Fibroblast of mammary gland (primary cell): ENCODE measurements at places on chromosomes 3 and 15.

DNA sequence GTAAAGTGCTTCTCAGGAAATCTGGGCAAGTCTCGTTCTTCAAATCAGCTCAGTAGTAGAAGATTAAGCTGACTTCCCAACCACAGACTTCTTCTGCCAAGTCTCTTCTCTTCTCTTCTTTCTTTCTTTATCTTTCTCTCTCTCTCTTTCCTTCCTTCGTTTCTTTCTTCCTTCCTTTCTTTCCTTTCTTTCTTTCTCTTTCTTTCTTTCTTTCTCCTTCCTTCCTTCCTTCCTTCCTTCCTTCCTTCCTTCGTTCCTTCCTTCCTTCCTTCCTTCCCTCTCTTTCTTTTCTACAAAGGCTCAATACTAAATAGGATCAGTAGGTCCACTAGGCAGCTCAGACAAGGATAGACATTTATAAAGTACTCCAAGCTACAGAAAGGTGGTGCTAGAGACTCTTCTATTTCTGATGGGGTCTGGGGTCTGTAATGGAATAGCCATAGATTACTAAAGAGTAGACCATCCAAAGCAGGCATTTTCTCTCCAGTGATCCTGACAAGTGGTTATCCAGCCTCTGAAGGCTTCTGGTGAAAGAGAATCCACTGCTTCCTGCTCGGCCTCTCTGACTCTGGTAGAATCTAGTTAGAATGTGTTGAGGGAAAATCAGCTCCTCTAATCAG is 100.8 kb downstream of the TPRG1 start:
- DNase-seq, result no peak

DNA sequence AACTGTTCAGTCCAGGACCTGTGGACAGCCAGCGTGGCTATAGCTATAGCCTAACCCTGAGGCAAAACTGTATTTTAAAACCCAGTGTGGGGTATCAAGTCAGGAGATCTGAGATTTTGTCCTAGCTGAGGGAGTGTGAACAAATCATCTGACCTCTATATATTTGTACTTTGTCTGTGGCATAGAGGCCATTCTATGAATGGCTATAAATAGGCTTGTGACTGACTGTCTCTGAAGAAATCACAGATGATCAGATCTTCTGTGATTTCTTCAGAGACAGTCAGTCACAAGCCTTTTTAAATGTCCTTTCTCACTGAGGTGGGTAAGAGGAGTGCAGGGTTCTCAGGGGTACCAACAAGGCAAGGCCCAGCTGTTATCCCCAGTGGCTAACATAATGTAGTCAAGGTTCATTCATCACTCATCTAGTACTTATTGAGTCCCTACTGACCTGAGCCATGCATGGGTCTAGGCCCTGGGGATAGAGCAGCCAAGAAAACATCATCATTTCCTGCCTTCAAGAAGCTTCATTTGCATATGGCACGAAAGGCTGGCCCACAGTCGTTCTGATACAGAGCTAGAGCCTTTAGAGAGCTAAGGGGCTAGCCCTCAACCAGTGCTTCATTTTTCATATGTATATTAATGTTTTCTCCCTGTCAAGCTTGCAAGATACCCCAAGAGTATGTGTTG is 53.3 kb downstream of the TIPARP start:
- peak; percentile 43 for DNase-seq

- no peak for DNase-seq
Measured at GRCh38 chr3:115357456-115357855, 210.4 kb upstream of the ZBTB20 start.

- DNase-seq, result no peak
Measured at GRCh38 chr3:13529196-13530112, 19.5 kb upstream of the FBLN2 start.

DNA sequence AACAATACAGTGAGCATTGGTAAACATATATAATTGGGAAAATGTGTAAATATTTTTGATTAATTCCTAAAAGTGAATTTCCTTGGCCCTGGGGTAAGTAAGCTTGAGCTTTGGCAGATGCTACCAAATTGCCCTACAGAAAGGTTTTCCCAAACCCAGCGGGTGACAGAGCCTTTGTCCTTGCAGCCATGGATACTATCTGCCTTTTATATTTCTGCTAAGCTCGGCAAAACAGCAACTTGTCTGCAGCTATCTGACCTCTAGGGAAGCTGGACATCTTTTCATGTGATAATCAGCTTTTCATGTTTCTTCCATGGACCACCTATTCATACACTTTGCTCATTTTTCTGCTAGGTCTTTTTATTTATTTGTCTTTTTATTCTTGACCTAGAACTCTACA is 64.7 kb upstream of the SEC22A start:
- no peak for DNase-seq

DNA sequence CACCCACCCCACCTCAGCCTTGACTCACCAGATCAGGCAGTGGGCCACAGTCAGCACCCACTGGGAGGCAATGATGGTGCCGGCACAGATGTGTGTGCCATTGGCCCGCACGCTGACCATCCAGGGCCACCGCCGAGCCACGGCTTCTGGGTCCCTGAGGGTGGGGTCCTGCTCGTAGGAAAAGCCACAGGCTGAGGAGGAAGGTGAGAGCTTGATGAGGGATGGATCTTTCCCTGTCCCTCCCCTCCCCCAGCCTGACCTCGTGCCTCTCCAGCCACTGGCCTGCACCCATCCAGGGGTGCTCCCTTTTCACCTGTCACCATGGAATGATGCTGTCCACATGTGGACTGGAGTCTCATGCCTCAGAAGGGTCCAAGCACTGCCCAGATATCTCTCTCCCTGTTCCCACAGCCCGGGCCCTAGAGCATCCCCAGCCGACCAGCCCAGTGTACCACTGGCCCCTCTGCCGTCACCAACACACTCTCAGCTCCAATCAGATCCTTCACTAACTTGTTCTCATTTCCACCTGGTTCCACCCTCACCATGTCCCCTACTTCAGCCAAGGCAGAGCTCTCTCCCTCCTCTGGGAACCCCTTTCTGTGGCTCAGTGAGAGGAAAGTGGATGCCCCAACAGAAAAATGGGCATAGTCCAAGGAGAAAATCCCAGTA is 2.0 kb downstream of the PRSS50 start:
- no peak for DNase-seq

DNA sequence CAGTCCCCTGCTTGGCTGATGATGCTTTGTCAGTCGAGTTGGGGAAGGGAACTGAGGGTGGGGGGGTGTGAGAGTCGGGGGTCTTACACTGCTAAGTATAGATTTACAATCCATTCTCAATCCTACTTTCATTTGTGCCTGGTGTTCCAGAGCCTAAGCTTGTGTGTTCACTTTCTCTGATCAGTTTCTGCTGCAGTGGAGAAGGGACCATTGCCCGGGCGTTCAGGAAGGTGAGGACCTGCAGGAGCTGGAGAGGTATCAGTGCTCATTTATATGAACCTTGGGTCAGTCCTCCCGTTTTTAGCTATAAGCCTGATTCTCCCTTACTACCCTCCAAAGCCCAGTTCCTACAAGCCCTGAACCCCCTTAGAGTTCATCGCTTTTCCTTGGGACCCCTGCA is 41.0 kb upstream of the TRAK1 start:
- no peak for DNase-seq

GRCh38 chr3:135991621-135992020 is 26.1 kb downstream of the PPP2R3A start:
- DNase-seq, result peak; percentile 26

DNA sequence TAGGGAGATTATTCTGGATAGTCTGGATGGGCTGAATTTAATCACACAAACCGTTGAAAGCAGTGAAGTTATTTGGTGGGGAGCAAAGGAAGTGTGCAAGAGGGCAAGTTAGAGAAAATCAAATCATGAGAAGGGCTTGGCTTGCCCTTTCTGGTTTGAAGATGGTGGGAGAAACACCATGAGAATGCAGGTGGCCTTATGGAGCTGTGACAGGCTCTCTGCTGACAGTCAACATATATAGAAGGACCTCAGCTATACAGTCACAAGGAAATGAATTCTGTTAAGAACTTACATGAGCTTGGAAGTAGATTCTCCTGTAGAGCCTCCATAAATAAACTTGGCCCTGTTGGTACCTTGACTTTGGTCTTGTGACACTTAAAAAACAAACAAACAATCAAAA is 72.3 kb downstream of the GMNC start:
- no peak for DNase-seq

DNA sequence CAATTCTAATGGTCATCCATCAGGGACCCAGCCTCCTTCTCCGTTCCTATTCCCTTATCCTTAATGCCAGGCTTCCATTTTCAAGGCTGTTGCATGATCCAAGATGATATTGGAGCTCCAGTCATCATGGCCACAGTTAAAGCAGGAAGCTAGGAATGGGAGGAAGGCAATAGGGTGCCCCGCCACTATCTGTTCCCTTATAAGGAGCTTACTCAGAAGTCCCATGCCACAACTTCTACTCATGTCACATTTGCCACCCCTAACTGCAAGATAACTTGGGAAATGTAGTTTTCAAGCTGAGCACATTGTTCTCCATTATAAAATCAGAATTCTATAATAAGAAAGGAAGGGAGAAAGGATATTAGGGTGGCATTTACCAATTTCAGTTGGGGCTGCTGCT is 38.6 kb upstream of the SPSB4 start:
- no peak for DNase-seq

- no peak for DNase-seq
Measured at GRCh38 chr3:1172644-1173043, 79.8 kb downstream of the CNTN6 start.

- no peak for DNase-seq
Measured at GRCh38 chr15:87874896-87875711, 381.4 kb downstream of the NTRK3 start.

DNA sequence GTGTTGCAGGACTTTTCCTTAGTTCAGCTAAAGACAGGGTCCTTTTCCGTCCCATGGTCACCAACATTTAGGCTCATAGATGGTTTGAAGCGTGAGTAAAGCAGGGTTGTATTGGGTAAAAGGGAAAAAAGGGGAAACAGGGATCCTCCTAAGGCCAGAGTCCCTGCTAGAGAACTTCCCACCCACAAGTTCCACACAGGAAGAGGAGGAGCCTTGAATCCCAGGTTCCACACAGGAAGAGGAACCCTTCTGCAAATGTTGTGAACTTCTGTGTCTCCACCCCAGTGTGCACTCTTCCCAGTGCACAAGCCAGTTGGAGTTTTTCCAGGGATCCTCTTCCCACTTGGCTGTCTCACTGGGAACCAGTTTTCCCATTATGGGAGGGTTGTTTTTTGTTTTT is 27.6 kb upstream of the ATP8B4 start:
- no peak for DNase-seq

GRCh38 chr3:124579641-124580040 is 150.6 kb upstream of the UMPS start:
- no peak for DNase-seq

GRCh38 chr15:62390791-62391640 is 225.9 kb upstream of the C2CD4B start:
- DNase-seq, result peak; percentile 33

- DNase-seq, result peak; percentile 72
Measured at GRCh38 chr3:153768561-153769469, 352.4 kb upstream of the ARHGEF26 start.

- no peak for DNase-seq
Measured at GRCh38 chr3:46829699-46830208, 33.5 kb downstream of the MYL3 start.

DNA sequence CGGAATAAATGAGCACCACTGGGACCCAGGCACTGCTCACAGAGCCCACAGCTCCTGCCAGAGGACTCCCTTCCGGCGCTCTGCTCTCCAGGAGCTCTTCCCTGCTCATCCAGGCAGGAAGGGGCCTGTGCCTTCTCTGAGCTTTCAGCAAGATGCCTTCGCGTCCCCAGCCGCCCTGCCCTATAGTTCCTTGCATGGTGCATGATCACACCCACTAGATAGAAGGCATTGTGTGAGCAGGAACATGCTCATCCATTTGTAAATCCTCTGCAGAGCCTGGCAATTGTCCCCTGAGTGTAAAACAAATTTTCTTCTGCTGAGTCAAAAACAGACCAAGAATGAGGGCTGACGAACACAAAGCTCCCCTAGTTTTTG is 181.6 kb downstream of the MEGF11 start:
- no peak for DNase-seq

DNA sequence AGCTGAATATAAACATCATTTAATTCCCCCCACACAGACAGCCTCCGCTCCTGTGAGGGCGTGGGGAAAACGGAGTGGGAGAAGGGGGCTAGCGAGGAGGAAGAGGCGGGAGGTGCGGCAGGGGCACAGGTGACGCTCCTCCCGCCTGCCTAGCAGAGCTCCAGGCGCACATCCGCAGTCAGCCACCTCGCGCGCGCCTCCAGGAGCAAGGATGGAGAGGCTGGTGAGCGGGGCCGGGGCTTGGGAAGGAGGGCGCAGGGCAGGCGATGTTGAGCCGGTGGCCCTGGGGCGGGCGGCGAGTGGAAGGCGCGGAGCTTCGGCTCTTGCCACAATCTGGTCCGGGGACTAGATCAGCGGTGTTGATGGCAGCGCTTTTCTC is at the start of gene CD200:
CD200 (plus strand) TSS at position 155 of the 379 bp plus-strand sequence; CDS start at position 212, 57 bp downstream.
- DNase-seq, result peak; percentile 16

GRCh38 chr15:27681038-27681437 is 418.1 kb downstream of the OCA2 start:
- no peak for DNase-seq

DNA sequence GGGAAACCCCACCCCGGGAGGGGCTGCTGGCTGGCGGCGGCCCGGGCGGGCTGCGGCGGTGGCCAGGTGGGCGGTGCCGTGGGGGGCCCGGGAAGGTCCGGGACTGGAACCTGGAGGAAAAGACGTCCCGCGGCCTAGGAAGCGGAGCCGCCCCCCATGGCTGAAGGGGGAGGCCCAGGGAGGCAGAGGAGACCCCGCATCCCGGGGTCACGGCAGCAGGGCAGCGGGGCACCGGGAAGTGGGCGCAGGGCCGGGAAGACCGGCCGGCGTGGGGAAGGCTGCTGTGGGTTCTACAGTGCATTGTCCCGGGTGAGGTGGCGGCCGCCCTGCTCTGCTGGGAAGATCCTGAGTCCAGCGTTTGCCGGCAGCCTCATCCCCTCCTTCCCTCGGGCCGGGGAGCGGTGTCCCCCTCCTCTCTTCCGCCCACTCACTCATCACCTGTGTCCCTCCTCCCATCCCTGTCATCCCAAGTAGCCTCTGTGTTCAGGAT is 525 bp upstream of the FSTL1 start:
- no peak for DNase-seq

DNA sequence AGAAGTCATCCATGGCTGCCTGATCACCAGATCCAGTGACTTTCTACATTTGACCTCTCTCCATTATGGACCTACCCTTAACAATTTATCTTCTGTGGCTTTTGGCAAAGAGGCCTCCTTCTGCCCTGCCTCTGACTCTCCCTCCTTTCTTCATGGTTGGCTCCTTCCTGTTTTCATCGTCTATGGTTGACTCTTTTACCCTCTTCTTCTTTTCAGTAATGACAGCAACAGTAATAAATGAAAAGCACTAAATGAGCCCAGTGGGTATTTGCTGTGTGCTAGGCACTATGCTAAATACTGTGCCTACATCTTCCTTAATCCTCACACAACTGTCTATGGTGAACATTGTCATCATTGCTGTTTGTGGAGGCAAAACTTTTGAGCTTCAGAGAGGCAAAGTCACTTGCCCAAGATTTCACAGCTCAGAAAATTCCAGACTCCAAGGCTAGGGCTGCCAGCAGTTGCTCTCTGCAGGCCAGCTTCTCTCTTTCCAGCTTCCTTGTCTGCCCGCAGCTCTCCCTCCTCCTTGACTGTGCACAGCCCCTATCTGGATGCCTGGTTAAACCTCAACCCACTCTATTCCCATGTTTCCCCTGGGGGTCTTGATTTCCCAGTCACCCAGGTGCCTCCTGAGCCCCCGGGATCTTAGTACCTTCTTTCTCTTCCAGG is 24.6 kb downstream of the ITPR1 start:
- no peak for DNase-seq
